AG04450 (cell line): ENCODE measurements at places on chromosomes 1 and 21.

DNA sequence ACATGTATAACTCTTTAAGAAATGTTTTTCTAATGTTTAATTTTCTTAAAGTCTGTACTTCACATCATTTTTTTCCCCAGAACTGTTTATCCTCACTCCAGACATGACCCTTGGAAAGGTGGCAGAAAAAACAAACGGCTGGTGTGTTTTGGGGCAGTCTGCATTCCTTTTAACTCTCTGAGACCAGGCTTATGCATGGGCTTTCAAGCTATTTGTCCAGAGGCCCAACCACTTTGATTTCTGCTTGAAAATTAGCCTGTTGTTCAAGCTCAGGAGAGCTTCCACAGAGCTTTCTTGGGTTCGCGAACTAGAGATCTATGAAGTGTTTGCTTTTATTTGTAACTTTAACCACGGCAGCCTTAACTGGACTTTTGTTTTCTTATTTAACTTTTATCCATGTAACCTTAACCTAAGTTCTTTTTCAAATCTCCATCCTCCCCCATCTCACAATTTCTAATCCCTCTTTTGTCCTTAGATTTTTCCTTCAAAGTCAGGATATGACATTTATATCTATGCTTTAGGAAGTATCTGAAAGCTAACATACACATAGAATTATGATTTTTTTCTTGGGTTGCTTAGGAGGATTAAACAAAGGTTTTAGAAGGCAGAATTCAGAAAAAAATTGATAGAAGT is 111.8 kb downstream of the FGGY start:
- no peak for DNase-seq

DNA sequence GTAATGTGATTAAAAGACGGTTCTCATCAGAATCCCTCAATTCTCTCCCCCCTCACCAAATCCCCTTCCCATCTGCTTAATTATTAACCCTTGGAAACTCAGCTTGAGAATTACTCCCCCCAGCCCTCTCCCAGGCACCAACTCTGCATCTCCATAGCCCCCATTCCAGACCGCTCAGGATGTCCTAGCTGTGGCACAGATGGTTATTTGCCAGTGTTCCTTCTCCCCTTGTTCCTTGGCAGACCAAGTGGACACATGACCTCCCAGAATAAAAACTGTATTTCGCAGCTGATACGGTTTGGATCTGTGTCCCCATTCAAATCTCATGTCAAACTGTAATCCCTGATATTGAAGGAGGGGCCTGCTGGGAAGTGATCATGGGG is 14.6 kb downstream of the HENMT1 start:
- no peak for DNase-seq

GRCh38 chr1:76291737-76292136 is 217.2 kb downstream of the ST6GALNAC3 start:
- DNase-seq = no peak

- no peak for DNase-seq
Observed at GRCh38 chr1:115105831-115106230, 16.5 kb upstream of the TSPAN2 start.

DNA sequence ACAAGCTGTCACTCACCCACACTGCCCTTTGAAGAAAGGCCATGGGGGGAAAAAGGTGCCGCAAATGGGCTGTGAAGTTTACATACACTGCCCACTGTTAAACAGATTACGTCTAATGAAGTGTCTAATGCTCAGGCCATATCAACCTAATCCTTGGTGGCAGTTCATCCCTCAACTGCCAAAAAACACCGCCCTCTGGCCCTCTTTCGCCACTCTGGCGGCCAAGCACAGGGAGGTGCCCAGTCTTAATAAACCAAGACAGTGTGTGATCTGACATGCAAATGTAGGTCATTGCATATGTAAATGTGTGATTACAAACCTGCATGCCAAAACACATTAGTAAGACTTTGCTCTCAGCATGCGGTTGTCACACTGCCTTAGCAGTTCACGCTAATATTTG is 89.5 kb downstream of the NEK7 start:
- no peak for DNase-seq

GRCh38 chr1:108816049-108816893 is 40.6 kb downstream of the AKNAD1 start:
- DNase-seq = peak; percentile 80

- DNase-seq = no peak
Observed at GRCh38 chr21:21722731-21723130, 724.5 kb downstream of the NCAM2 start.

DNA sequence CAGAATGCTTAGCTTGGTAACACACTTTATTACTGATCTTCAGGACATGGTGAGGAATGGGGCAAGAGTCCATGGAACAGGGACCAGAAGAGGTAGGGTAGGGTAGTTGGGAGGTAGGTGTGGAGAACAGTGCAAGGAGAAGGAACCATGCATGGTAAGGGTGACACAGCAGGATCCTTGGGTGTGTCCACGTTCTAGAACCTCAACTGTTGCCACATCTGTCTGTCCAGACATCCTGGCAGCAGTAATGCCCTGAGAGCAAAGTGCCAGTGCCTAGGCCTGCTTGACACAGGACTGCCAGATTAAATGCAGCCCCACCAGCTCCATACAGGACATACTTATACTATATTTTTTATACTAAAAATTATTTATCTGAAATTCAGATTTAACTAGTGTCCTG is 13.9 kb downstream of the DMAP1 start:
- DNase-seq = no peak

DNA sequence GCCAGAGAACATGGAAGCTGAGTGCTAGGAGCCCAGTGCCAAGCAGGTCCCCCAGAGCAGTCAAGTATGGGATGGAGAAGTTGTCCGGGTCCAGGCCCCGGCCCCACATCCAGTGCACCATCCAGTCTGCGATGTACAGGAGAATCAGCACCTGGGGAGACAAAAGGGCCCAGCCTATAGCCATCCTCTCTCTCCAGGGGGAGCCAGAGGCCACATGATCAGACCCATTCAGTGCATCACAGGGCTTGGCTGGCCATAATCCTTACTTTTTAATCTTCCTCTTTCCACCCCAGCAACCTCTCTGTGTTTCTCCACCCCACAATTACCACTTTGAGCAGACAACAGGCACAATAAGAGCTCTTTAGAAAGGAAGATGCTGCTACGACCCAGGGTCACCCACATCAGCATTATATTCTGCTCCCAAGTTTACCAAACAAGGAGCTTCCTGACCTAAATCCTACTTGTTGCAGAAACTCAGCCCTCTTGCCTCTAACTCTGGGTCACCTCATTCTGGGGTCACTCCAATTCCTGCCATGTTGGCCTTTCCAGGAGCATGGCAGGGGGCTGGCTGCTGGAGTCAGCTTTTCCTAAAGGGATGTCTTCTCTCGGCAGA is 16.4 kb upstream of the RAB29 start:
- DNase-seq = no peak

DNA sequence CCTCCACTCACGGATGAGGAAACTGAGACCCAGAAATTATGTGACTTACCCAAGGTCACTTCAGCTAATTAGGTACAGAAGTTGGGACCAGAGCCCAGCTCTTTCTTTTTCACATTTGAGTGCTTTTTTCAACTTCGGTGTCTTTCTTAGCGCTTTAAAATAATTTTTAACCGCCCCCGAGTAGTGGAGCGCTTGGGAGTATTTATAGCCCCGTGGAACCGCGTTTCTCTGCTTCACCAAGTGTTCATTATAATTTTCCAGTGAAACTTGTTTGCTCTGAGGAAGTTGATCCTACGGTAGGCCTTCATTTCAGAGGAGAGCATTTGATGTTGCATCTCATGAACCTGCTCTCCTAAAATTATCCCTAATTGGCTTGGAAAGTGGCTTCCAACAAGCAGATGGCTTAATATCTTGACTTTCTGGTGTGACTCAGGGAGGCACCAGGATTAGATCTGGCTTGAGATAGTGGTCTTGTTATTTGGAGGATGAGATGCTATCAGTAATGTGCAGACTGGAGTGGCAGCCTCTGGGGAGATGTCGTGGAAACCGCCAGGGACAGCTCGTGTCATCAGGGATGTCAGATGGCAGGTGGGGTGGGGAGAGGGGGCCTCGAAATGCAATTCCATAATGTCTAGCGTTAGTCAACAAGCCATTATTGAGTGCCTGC is 321.3 kb downstream of the CAMTA1 start:
- DNase-seq = no peak

- DNase-seq = peak; percentile 23
Observed at GRCh38 chr1:154736841-154737240, 128.9 kb upstream of the ADAR start.

DNA sequence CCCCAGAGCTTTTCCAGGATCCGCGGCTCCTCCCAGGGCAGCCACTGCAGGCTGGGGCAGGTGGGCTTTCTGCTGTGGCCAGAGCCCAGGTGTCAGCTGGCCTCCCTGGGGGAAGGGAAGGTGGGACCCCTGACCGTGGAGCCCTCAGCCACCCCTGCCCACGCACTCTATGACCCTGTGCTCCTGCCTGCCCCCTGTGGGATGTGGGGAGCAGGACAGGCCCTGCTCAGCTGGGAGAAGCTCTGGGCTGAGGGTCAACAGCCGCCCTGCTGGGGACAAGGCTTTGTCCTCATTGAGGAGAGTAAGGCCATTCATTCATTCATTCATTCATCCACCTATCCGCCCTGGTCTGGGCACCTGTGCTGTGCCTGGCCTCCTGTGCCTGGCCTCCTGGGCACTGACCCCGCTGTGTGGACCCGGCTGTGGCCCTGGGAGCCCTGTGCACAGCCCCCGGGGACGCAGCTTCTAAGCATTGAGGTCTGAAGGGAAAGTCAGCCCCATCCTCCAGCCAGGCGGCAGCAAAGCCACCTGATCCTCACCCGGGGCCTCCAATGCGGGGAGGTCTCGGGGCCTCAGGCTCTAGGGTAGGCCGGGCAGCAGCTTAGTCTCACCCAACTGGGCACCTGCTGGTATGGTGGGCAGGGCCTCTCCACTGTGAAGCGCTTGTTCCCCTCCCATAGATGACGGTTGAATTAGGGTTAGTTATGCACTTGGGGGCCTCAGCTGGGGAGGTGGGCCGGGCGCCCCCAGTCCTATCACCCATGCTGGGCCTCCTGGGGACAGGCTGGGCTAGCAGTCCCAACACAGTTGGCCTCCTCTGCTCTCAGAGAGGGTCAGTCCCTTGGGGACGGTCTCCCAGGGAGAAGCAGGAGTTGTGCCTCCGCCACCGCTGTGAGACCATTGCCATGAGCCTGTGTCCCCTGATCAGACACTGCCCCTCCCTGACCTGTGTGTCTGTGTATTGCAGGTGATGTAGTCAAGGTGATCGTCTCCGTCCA is 6.0 kb downstream of the TNFRSF14 start:
- DNase-seq = no peak

DNA sequence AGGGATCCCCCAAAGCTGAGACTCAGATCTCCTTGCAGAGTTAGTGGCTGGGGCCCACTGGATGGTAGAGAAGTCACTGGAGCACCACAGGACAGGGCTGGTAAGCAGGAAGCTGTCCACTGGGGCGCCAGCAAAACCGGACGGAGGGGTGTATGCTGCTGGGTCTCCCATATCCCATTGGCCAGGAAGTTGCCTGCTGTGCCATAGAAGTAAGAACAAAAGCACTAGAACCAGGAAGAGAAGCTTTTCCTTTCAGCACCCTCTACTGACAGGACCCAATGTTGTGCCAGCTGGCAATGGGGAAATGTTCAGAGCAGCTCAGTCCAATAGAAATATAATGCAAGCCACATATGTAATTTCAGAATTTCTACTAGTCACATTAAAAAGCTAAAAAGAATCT is 146.6 kb downstream of the SPATA46 start:
- DNase-seq = no peak

- no peak for DNase-seq
Observed at GRCh38 chr21:27047658-27048314, 80.9 kb upstream of the ADAMTS5 start.

- DNase-seq = peak; percentile 90
Observed at GRCh38 chr1:28437924-28438699, 67.7 kb upstream of the RCC1 start.

DNA sequence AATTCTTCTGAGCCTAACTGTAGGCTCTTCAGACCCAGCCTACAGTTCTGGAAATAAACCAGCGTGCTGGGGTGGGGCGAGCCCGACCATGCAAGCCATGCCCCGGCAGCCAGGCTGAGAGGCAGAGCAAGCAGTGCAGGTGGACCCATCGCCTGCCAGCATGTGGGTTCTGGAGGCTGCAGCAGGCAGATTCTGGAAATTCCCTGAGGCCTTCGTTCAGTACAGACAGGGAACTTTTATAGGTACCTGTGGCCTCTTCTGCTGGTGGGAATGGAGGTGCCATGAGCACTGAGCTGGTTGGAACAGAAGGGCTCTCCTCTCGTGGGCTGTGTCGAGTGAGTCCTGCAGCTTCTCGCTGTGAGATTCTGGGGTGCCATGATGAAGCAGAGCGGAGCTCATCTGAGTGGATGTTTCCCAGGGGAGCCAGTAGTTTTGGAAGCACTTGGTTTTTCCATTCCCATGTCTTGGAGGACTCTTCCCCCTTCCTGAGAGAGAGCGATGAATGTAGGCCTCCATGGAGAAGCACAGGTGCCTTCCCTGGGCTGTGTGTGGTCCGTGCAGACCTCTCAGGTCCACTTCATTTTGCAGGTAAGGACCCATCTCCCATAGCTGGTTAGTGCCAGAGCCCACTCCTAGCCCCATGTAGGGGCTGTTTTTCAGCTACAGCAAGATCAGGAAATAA is 94.1 kb downstream of the PCBP3 start:
- DNase-seq = no peak

GRCh38 chr1:93680076-93680419 is 1.6 kb downstream of the BCAR3 start:
- DNase-seq = no peak

DNA sequence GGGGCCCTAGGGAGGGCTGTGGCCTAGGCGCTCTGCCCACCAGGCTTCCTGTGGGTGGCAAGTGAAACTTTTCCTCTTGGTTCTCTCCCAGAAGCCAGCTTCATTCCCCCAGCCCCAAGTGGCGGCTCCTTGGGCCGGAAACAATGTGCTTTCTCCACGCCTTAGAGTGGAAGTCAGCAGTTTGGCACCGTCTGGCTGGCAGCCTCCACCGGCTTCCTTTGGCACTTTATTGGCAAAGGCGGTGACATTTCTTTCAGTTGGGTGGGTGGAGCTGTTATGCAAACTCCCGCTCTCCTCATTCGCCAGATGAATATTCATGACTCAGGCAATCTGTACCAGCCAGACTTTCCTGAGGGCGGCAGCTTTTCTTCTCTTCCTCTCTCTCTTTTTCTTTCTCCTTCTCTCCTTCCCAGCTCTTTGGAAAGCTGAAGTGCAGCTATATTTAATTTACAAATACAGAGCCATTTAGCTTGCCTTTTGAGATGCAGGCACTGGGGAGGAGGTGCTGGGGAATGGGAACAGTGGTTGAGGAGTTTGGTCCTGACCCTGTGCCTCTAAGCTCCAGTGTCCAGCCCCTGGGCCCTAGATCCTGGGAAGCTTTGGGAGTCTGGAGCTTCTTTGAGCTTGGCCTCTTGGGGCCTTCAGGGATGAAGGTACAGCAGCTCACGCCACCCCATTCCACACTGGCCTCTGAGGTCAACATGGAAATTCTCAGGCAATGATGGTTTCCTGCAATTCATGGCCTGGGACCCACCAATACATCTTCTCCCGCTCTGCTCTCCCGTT is 67.8 kb upstream of the POU3F1 start:
- DNase-seq = no peak

DNA sequence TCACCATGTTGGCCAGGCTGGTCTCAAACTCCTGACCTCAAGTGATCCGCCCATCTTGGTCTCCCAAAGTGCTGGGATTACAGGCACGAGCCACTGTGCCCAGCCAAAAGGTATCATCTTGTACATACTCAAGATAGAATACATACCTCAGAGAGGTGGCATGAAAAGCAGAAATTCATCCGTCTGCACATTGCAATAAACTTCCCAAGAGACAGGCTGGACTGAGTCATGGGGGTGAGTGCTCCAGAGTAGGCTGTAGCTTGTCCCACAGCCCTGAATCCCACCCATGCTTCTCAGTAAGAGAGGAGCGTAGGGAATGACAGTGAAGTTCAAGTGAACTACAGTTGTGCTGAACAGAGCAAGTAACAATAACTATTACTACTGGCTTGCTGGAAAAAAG is 19.7 kb downstream of the TOR3A start:
- no peak for DNase-seq
